SHP77 treated with DMSO at 0.1 percent for 48 hours (cell line): ENCODE measurements at places on chromosomes 12 and 14.

- no peak for DNase-seq
Measured at GRCh38 chr14:33254342-33254741, 315.7 kb downstream of the NPAS3 start.

DNA sequence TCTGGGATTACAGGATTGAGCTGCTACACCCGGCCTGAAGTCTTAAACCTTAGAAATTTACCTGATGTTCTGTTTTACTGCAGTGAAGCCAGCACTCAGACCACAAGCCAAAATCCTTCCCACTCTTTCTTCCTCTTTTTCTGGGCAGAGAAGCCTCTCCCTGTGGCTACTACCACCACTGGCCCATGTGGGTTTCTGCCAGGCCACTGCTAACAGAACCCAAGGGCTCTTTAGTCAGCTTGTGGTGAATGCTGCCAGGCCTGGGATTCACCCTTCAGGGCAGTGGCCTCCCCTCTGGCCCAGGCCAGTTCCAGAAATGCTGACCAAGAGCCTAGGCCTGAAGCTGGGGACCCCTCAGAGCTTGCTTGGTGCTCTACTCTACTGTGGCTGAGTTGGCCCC, 35.3 kb downstream of the GAS2L3 start:
- no peak for DNase-seq

GRCh38 chr14:25055992-25056687, 6.2 kb upstream of the STXBP6 start:
- DNase-seq: no peak

- no peak for DNase-seq
Measured at GRCh38 chr12:90275088-90275487, 566.5 kb upstream of the ATP2B1 start.

GRCh38 chr12:51470116-51470515, 45.5 kb downstream of the SLC4A8 start:
- DNase-seq: no peak

DNA sequence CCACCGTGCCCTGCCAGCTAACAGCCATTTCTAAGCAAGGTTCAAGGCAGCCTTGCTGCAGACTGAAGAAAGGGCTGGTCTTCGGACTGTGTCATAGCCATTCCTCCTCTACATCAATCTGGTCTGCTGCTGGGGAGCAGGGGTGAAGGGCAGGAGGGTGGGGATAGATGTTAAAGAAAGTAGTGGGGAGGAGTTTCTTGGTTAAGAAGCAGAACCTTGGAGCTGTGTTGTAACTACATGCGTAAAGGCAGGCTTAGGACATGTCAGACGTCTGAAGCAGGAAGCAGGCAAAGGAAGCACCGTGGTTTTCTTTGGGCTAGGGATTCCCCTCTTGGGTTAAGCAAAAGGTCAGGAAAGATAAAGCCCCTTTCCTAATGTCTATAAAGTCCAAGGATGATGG, 18.1 kb upstream of the NEK9 start:
- no peak for DNase-seq

GRCh38 chr14:24258548-24259265, 4.3 kb downstream of the TGM1 start:
- DNase-seq: no peak
